ENCODE measurements at places on chromosomes 6 and 20.

DNA sequence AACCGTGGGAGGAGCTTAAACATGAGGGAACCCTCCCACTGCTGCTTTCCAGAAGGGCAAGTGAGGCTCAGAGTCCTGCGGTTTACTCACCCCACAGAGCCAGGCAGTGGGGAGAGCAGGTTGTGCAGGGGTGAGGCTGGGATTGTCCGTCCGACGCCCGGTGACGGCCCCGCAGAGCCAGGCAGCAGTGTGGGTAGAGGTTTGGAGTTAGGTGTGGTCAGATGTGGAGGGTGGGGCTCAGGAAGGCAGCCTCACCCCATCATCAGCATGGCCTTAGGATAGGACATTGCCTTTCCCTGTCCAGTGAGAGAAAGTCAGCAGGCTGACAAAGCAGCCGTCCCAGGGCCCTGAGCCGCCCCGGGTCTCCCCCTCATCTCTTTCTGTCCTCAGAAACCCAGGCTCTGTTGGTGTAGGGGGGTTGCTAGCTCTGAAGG lies 234.6 kb downstream of the DLL1 start:
- H3K36me3 ChIP-seq = no peaks in the 10 kb centered on the region
- H3K27ac ChIP-seq = no peak overlapping the region
- no peaks in the 10 kb centered on the region for H3K27me3 ChIP-seq
- no peak overlapping the region for H3K4me3 ChIP-seq
- no peak for DNase-seq

GRCh38 chr20:48186915-48187314 lies 401.6 kb upstream of the SULF2 start:
- no peaks in the 10 kb centered on the region for H3K4me1 ChIP-seq
- H3K27me3 ChIP-seq = no peaks in the 10 kb centered on the region
- H3K36me3 ChIP-seq = no peaks in the 10 kb centered on the region
- DNase-seq = no peak
- no peak overlapping the region for H3K27ac ChIP-seq

- H3K27ac ChIP-seq = peak overlapping the region; percentile 60
- H3K4me1 ChIP-seq = no peaks in the 10 kb centered on the region
- H3K4me3 ChIP-seq = peak overlapping the region; percentile 98
- no peaks in the 10 kb centered on the region for H3K36me3 ChIP-seq
- no peaks in the 10 kb centered on the region for H3K27me3 ChIP-seq
Observed at GRCh38 chr6:153130515-153131036, 506 bp downstream of the RGS17 start.

DNA sequence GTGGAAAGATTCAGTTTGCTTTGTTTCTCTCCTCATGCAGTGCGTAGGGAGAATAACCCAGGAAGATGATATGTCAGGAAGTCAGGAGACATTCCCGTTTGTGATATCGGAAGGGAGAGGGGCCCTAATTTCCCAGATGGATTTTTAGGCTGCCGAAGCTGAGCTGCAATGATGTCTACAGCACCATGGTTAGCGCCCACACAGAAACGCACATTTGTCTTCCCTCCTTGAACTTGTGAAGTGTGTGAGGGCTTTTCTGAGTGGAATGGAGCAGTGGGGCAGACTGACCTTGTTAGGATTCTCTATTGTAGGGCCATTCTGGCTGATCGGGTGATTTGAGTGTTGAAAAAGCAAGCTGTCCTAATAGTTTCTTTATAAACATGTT lies 191.3 kb upstream of the ARG1 start:
- no peaks in the 10 kb centered on the region for H3K27me3 ChIP-seq
- no peaks in the 10 kb centered on the region for H3K4me1 ChIP-seq
- no peak overlapping the region for H3K4me3 ChIP-seq
- no peaks in the 10 kb centered on the region for H3K36me3 ChIP-seq
- DNase-seq = no peak

- H3K4me3 ChIP-seq = peak overlapping the region; percentile 12
- peaks cover 50% of the 10 kb centered on the region for H3K4me1 ChIP-seq
- H3K27me3 ChIP-seq = no peaks in the 10 kb centered on the region
- H3K36me3 ChIP-seq = no peaks in the 10 kb centered on the region
- H3K27ac ChIP-seq = peak overlapping the region; percentile 30
Observed at GRCh38 chr6:155026022-155026705, 31.0 kb downstream of the TIAM2 start.

DNA sequence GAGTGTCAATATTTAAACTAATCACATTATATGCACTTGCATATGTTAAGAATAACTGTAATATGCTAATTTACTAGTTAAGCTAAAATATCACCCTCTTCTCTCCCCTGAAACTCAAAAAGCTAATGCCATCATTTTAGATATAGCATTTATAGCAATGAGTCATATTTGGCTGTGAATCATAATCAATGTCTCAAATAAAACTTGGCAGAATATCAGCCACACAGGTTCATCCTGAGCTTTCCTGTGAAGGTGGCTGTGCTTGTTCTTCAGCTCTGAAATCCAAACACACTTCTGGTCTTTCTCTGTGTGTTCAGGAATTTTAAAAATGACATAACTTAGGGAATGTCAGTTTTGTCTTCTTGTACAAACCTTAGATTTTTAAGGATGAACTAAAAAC lies 12.8 kb upstream of the PNRC1 start:
- DNase-seq = no peak
- H3K4me3 ChIP-seq = no peak overlapping the region
- H3K4me1 ChIP-seq = peaks cover 4% of the 10 kb centered on the region
- H3K27me3 ChIP-seq = no peaks in the 10 kb centered on the region
- no peak overlapping the region for H3K27ac ChIP-seq

GRCh38 chr6:48553467-48554189 lies 442.6 kb upstream of the PTCHD4 start:
- H3K27me3 ChIP-seq = no peaks in the 10 kb centered on the region
- no peaks in the 10 kb centered on the region for H3K4me1 ChIP-seq
- no peak for DNase-seq
- no peak overlapping the region for H3K4me3 ChIP-seq
- no peak overlapping the region for H3K27ac ChIP-seq

- no peaks in the 10 kb centered on the region for H3K36me3 ChIP-seq
- no peak overlapping the region for H3K4me3 ChIP-seq
- H3K27ac ChIP-seq = no peak overlapping the region
- no peak for DNase-seq
Observed at GRCh38 chr20:53260591-53260990, 288.4 kb downstream of the TSHZ2 start.

GRCh38 chr6:152170702-152171667 lies 363.5 kb downstream of the ESR1 start:
- peaks cover 22% of the 10 kb centered on the region for H3K4me1 ChIP-seq
- no peak overlapping the region for H3K4me3 ChIP-seq
- peaks cover 21% of the 10 kb centered on the region for H3K36me3 ChIP-seq
- no peak for DNase-seq

DNA sequence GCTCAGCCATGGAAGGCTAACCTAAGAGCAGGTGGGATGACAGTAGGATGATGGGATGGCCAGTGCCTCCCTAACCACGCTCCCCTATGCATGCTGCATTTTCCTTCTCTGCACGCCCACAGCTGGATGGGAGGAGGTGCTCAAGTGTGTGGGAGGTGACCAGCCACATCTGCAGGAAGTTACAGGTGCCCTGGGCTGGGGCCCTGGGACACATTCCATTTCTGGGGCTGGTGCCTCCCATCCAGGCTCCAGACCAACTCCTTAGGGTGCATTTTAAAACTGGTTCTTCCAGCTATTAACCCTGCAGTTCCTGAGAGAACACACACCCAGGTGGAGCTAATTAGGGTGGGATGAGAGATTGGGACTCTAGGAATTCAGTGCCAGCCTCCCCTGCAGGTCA lies 135.3 kb upstream of the ARMC2 start:
- DNase-seq = no peak
- no peaks in the 10 kb centered on the region for H3K27me3 ChIP-seq
- no peaks in the 10 kb centered on the region for H3K36me3 ChIP-seq

- H3K36me3 ChIP-seq = no peaks in the 10 kb centered on the region
- peaks cover 16% of the 10 kb centered on the region for H3K4me1 ChIP-seq
- H3K27ac ChIP-seq = no peak overlapping the region
- no peak overlapping the region for H3K4me3 ChIP-seq
Observed at GRCh38 chr6:88164061-88164460, 2.1 kb downstream of the CNR1 start.

GRCh38 chr6:143233554-143234285 lies 173.0 kb downstream of the AIG1 start:
- H3K36me3 ChIP-seq = no peaks in the 10 kb centered on the region
- H3K27ac ChIP-seq = no peak overlapping the region
- H3K4me3 ChIP-seq = no peak overlapping the region

- H3K27ac ChIP-seq = no peak overlapping the region
- no peak for DNase-seq
- H3K27me3 ChIP-seq = no peaks in the 10 kb centered on the region
- no peaks in the 10 kb centered on the region for H3K36me3 ChIP-seq
- H3K4me3 ChIP-seq = no peak overlapping the region
Observed at GRCh38 chr6:139378226-139378625, 3.8 kb upstream of the CITED2 start.

DNA sequence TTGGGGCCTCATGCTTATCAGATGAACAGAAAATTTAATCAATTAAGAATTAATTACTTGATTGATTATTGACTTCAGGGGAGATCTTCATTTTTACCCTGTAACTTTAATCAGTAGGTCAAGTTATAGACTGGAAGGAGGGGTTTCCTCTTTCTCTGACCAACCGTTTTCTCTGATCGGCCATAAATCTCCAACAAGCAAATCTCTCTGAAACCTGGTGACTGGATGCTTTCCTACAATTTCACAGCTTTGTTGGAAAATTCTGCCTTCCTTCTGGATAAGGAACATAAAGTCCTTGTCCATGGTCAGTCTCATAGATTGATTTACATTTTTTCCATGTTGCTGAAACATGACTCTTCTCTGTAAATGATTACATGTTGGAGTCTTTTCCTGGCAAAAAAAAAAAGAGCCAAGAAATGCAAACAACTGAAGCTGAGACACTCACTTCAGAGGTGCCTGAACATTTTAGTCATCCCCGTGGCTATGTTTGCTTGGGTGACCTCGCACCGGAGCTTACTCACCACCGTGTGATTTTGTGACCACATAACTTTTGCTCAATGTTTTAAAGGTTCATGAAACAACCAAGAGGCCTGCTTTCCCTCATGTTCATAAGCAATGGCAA lies 31.0 kb downstream of the IRF4 start:
- no peak for DNase-seq
- H3K27me3 ChIP-seq = no peaks in the 10 kb centered on the region
- H3K27ac ChIP-seq = no peak overlapping the region
- no peaks in the 10 kb centered on the region for H3K36me3 ChIP-seq
- no peak overlapping the region for H3K4me3 ChIP-seq

DNA sequence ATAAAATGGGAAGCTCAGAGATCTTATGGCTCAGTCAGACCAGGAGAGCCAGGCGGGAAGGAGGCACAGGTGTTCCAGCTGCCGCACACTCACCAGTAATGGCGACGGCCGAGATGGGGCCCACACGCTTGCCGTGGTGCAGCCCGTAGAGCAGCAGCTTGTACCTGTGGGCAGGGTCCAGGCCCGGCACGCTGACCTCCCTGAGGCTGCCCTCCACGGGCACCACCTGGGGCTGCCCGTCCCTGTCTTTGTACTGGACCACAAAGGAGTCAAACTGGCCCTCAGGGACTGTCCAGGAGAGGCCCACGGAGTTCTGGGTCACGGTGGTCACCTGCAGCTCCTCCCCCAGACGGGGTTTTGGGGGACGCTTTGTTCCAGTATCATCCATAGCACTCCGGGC lies 31.2 kb downstream of the CYP21A2 start:
- H3K27ac ChIP-seq = no peak overlapping the region
- H3K27me3 ChIP-seq = no peaks in the 10 kb centered on the region
- H3K4me1 ChIP-seq = peaks cover 18% of the 10 kb centered on the region
- H3K4me3 ChIP-seq = no peak overlapping the region
- H3K36me3 ChIP-seq = peaks cover 19% of the 10 kb centered on the region

GRCh38 chr20:2387180-2387577 lies 6.5 kb downstream of the TGM6 start:
- no peaks in the 10 kb centered on the region for H3K4me1 ChIP-seq
- no peak for DNase-seq
- no peaks in the 10 kb centered on the region for H3K27me3 ChIP-seq
- H3K4me3 ChIP-seq = no peak overlapping the region

DNA sequence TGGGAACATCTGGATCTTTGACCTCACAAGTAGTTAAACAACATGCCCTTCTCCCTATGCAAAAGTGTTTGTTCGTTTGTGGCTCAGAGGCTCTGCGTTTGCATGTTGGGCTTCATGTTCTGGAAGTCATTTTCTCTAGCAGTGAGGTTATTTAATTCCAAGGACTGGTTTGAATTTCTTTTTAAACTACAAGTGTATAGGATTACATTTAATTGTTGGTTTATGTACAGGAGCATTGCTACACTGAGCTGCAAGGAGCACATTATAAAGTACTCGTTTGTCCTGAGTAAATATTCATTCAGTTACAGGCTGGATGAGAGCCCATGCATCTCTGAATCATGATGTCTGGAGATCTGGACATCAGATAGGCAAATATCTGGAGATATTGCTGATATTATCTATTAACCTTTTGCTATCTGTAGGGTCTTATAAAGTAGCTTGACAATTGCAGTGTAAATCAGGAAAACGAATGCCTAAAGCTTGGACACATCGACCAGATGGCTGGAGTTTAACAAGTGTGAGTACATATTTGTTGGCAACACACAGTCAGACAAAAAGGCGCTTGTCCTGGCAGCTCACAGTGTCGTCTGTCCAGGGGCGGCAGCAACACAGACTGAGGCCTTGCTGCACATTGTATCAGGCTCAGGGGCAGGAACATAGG lies 84.6 kb downstream of the PDE7B start:
- H3K27me3 ChIP-seq = no peaks in the 10 kb centered on the region
- H3K36me3 ChIP-seq = no peaks in the 10 kb centered on the region
- peaks cover 8% of the 10 kb centered on the region for H3K4me1 ChIP-seq
- no peak overlapping the region for H3K4me3 ChIP-seq
- peak overlapping the region; percentile 29 for H3K27ac ChIP-seq
- DNase-seq = no peak

- H3K27ac ChIP-seq = peak overlapping the region; percentile 78
- no peak overlapping the region for H3K4me3 ChIP-seq
- no peak for DNase-seq
Observed at GRCh38 chr6:112038756-112039430, 15.0 kb upstream of the CCN6 start.

DNA sequence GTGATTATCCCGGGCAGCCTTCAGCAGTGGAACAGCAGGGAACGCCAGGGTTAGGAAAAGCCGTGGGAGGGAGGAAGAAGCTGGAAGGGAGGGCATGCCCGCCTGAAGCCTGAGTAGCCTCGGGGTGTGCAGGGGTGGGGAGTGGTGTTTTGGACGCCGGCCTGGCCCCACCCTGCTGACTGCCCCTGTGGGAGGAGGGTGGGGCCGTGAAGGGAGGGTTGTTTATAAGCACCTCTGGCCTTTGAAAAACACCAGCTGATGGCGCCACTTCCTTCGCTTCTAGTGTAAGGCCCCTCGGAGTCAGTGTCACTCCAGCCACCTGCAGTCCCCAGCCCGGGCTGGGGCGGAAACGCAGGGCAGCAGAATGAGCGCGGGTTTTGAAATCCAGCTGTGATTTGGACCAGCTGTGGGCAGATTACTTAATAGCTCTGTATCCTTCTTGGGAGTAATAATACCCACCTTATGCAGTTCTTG lies 52.8 kb upstream of the BMP6 start:
- H3K36me3 ChIP-seq = no peaks in the 10 kb centered on the region
- no peaks in the 10 kb centered on the region for H3K27me3 ChIP-seq
- no peak for DNase-seq
- no peaks in the 10 kb centered on the region for H3K4me1 ChIP-seq
- no peak overlapping the region for H3K27ac ChIP-seq
- H3K4me3 ChIP-seq = peak overlapping the region; percentile 33

All from thoracic aorta (tissue), 2 donors.